ENCODE measurements at places on chromosomes 1 and 21.

- no peak for DNase-seq
These were observed 154.9 kb upstream of the GREM2 start for GRCh38 chr1:240766831-240767230.

DNA sequence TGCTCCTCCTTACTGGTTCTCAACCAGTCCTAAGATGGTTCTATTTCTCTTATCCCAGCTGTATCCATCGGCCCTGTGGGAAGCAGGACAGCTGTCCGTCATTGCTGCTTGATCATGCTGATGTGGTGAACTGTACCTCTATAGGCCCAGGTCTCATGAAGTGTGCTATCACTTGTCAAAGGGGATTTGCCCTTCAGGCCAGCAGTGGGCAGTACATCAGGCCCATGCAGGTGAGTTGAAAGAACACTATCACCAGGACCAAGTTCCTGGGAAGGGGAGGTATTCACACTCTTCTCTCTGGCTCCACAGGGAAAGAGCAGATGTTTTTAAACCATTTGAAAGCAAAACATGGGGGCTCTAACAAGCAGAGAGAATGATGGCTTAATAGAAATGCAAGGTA, 302.6 kb downstream of the PAPPA2 start:
- no peak for DNase-seq

DNA sequence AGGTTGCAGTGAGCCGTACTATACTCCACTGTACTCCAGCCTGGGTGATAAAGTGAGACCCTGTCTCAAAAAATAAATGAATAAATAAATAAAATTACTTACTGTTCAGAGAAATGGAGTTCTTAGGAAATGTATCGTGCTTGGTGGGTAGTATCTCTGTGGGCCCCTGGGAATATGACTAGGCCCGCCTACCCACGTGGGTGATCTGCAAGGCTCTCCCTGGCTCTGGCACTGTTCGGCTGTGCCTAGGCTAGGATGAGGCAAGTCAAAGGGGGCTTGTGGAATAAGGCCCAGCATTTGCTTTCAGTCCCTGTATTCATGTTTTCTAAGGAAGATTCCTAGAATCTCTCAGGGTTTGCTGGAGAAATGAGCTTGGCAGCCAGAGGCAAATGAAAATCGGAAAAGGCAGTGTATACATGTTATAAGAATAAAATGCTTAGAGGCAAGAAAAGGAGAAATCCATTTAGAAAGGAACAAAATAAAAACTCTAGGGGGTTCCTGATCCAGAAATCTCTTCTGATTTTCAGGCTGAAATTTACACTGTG, 4.5 kb upstream of the CSRP1 start:
- no peak for DNase-seq

GRCh38 chr1:83931658-83932253, 67.2 kb downstream of the TTLL7 start:
- peak; percentile 62 for DNase-seq

DNA sequence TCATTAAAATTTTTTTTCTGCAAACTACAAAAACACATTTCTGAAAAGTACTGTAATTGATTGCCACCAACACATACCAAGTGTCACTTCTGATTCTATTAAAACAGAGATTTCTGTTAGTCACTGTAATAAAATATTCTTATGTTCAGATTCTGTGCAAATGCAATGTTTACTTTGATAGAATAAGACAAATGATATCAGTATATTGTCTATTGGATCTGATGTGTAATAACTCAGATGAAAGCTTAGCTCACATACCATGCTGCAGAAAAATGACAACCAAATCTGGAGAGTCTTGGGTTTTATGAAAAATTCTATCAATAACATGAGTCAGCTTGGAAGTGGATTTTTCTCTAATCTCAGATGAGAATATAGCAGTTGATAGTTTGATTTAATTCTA, 963.8 kb upstream of the B3GALT2 start:
- DNase-seq, result no peak

- no peak for DNase-seq
These were observed 2.9 kb downstream of the TRIM62 start for GRCh38 chr1:33178836-33179439.

- DNase-seq, result no peak
These were observed 27.9 kb downstream of the KCNAB2 start for GRCh38 chr1:6073480-6074053.

- DNase-seq, result no peak
These were observed 370.6 kb downstream of the PTPRC start for GRCh38 chr1:199009447-199009846.
